ENCODE measurements at places on chromosomes 4 and X. TPM values are rescaled to one million over a fixed set of nuclear protein-coding genes. Genes with fewer than 3 reads are reported as not detected.

TMSB15C gene
- total RNA-seq: 4.6 TPM

CLNK gene
- total RNA-seq: not detected

FRMPD4 gene
- total RNA-seq: not detected

ADAMTS3 gene
- not detected for total RNA-seq

UCP1 gene
- not detected for total RNA-seq

FGF13 gene
- not detected for total RNA-seq

PNMA3 gene
- 2.4 TPM for total RNA-seq

All from T-helper 1 cell treated with Interleukin-12 subunit alpha and Interleukin-12 subunit beta and Interleukin-4 antibody, amounts not matched to agents 30 ng/mL and 1 ng/mL, for 36 hours (primary cell).